Foreskin fibroblast (primary cell): ENCODE measurements at places on chromosomes 1 and 21.

- DNase-seq: peak; percentile 49
Observed at GRCh38 chr21:25640943-25641292, 1.9 kb downstream of the JAM2 start.

- peak; percentile 82 for DNase-seq
Observed at GRCh38 chr1:154176337-154176736, 15.6 kb downstream of the TPM3 start.

GRCh38 chr1:204337036-204337429, 22.7 kb downstream of the PLEKHA6 start:
- no peak for DNase-seq

DNA sequence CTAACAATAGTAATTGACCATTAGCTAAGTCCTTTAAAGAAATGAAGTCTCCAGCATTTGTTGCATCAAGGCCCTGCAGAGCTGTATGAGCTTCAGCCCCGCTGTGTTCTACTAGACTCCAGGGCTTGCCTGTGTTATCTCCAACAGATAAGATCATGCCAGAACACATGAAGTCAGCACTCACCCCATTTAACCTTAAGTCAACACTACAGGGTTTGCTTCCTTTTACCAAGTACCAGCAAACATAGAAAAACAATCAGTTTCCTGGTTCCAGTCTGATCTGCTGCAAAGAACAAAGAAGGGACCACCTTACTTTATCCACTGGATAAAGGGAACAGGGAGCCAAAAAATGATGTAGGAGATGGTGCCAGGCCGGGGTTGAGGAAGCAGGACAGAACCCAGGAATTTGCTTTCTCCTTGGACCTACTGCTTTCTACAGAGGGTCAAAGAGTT, 41.3 kb upstream of the ENAH start:
- DNase-seq: no peak

- peak; percentile 97 for DNase-seq
Observed at GRCh38 chr1:32724678-32725614, 22.4 kb upstream of the SYNC start.

GRCh38 chr1:75794382-75794781, 2.3 kb upstream of the MSH4 start:
- no peak for DNase-seq
